Kidney tubule cell (primary cell): ENCODE measurements at places on chromosomes 2 and 18.
A peak's percentile ranks its signal among the peaks of the same experiment; 100 is the strongest.

DNA sequence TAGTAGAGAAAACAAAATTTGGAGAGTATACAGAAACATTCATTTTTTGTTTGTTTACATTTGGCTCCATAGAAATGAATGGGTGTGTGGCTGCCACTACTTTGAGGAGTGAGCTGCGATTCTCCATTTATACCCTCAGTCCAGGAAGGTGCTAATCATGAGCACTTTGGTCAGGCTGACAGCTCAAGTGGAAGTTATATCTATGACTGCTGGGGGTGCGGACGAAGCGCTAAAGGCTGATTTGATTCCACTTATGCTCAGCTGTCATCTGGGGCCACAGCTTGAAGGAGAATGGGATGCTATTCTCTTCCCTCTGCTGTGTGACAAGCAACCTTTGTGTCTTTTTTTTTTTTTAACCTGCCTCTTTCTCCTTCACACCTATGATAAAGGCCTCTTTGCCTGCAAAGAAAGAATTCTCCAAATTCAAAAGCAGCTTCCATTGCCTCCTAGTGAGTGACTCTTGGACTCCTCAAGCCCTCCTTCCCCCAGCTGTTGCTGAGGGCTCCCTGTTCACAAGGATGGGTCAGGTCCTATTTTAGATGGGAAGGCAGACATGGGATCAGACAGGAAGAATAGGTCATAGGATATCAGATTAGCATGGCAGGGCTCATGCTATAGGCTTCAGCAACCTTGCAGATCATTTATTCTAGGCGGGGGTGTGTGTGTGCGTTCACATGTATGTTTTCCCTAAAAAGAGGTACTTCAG lies 201.6 kb downstream of the SETBP1 start:
- no peak for DNase-seq

- no peak for DNase-seq
These were observed 370.4 kb downstream of the CLIP4 start for GRCh38 chr2:29485631-29486030.

- DNase-seq: no peak
These were observed 205.7 kb downstream of the NBAS start for GRCh38 chr2:15355386-15355785.

DNA sequence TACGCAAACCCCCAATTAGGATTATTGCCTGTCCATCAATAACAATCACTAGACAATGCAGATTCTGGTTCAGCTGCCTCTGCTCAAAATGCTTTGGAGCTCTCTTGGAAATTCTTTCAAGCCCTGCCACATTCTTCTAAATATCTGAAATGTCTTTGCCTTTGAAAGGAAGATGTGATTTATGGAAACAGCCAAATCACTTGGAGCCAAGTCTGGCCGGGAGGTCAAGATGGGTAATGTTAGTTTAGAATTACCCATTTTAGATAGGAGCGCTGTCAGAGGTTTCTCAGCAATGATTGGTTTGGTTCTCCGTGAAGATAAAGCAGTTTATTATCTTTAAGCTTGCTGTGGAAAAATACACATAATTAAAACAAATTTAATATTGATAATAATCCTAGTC lies 306.7 kb downstream of the SETBP1 start:
- no peak for DNase-seq

- DNase-seq: peak; percentile 82
These were observed 5.3 kb upstream of the FOSL2 start for GRCh38 chr2:28387082-28387960.

DNA sequence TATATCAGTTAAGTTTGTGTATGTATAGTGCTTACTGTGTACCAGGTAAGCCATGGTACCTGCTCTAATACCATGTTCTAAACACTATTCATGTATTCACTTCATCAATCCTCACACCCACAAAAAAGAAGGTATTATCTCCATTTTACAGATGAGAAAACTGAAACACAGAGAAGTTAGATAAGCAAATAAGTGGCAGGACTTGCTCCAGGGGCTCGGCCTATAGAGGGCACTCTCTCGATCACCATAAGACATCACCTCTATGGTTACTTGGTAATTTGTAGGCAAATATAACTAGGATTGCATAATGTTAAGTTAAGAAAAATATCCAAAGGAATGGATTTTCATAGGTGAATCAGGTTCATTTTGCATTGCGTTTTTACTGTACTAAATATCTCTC lies 118.1 kb upstream of the FN1 start:
- peak; percentile 5 for DNase-seq

DNA sequence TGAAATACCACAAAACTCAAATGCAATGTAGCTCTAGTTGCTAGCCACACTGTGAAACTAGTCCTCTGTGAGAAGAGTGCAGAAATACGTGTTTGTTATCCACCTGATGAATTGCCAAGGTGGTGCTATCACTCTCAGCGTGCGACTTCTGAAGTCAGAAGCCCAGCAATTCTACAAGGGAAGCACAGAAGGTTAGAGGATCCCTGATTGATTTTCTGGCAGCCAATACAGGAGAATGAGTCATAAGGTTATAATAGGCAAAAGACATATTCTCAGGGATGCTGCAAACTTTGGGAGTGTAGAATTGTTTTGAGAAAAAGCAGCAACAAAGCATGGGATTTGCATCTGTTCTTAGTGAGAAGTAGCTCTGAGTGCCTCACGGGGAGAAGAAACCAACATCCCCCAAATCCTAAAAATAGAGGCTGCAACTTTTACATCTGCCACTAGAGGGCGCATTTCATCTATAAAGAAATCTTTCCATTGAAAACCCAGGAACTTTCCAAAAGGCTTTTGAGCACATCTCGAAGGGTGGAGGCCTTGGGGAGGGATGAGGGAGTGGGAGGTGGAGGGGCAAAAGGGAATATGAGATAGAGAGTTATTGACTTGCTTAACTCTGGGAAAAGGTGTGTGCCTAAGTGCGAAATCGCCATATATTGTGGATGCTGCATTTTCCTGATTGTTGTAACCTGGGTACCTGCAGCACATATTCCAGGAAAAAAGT lies 78.0 kb downstream of the TMEM182 start:
- peak; percentile 44 for DNase-seq

GRCh38 chr2:240344904-240345303 lies 90.6 kb upstream of the GPC1 start:
- DNase-seq: no peak

DNA sequence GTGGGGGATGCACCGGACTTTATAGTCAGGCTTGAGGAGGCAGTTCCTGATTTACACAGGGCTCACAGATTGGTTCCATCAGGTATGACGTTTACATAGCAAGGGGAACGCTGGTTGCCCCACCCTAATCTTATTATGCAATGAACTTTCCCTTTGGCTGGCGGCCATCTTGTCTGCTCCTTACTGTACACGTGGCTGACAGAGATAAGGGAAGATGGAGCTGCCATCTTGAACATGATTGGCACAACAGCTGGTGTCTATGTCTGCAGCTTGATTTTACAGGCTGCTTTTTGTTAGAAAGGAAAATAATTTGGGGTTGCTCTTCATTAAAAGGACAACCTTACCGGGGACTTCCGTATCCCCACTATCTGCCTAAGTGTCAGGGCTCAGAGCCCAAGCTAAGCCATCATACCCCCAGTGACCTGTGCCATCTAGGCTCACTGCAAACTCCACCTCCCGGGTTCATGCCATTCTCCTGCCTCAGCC lies 33.5 kb upstream of the ATG16L1 start:
- DNase-seq: no peak

DNA sequence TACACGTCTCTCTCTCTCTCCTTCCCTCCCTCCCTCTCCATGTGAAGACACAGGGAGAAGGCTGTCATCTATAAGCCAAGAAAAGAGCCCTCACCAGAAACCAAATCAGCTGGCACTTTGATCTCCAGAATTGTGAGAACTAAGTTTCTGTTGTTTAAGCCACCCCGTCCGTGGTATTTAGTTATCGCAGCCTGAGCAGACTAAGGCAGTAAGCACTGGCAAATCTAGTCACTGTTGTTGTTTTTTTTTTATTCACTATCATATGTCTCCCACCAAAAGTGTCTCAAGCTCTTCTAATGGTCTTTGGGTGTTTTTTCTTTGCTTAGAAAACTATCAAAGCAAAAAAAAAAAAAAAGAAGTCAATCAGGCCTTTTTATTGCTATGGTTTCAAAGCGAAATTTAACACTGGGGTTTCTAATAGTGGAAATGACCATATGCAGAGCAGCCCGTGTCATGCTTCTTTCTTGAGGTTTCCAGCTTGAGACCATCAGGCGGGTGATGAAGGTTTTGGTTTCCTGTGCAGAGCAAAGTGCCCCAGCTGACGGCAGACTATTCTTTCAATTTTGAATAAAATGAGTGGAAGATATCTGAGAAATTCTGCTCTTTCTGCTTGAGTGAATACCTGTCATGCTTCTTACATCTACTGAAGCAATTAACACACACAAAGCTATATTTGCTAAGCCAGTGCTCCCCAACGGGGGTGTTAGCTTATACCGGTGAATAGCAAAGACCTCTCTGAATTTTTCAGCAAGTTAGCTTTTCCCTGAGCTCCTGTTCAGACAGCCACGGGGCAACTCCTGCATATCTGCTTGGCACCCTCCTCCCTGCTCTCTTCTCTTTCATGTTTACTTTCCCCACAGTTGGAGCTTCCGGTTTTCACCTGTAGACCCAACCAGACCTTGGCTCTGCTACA lies 394.1 kb upstream of the ATP5MC3 start:
- DNase-seq: peak; percentile 1

DNA sequence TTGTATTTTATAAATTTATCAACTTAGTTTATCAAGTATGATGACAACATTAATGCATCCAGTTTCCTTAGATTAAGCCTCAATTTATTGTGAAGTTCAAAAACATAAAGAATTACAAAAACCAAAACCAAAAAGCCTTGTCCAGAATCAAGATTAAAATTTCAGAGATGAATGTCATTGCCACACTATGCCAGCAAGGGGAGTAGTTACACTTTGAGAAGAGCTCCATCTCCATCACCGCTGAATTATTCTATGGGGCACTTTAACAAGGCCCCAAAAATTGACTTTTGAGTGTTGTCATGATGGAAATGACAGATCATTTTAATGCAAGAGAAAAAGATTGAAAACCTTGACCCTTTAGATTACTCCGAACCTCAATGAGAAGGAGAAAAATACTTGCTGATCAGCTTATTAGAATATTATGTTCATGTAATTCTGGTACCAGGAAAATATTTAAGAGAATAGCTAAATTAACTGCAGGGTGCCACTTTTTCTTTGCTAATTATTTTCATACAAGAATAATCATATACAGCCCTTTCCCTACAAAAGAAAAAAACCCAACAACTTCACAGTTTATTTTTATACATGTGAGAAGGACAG lies 152.5 kb upstream of the AQP4 start:
- peak; percentile 45 for DNase-seq

DNA sequence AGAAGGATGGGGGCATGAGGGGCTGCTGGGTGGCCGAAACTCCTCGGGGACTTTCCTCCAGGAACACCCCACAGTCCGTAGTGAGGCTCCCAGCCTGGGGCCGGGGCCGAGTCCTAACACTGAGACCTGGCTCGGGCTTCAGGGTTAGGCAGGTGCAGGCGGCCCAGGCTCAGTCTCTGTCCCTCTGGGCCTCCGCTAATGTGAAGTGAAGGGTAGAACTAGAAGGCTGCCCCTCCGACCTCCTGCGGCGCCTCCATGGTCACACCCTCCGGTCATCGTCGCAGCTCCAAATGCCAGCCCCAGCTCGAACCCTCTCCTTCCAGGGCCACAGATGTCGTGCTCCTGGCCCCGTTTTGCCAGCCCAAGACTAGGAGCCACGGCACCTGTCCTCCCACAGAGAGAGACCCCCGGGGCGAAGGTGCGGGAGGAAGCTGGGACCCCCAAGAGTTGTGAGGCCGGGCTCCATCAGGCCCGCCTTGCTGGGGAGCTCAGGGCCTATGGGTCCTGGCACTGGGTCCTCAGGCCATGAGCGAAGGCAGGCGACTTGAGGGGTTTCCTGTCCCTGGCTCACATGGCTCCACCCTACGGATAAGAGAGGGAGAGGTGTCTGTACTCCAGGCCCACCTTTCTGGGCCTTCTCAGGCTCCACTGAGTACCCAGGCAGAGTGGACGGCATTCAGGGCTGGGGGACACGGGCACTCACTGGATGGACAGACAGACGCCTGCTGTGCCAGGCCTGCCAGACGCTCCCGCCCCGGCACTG lies 797 bp downstream of the ANO7 start:
- DNase-seq: no peak

DNA sequence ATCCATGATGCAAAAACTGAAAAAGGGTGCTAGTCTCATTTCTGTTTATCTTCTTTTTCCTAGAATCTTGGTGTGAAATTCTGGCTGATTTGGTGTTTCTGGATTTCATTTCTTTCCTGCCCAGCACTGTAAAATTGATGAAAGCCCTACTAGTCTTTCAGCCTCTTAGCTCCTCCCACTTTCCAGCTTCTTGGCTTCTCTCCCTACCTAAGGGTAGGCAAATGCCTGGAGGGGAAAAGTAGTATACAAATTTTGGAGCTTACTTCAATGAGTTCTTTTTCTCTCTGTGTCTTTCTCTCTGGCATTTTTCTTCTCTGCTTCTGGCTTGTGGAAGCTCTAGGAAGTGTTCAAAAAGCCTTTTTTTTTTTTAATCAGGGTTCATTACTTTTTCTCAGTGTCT lies 160.5 kb downstream of the XIRP2 start:
- DNase-seq: no peak
